ENCODE measurements at places on chromosomes 5 and 9. TPM values are rescaled to one million over a fixed set of nuclear protein-coding genes. Genes with fewer than 3 reads are reported as not detected.

CIZ1 gene
- 16.0 TPM for total RNA-seq

SELENOP gene
- total RNA-seq: 2.6 TPM

GABRP gene
- not detected for total RNA-seq

ZBTB43 gene
- total RNA-seq: 28.2 TPM

ZNF618 gene
- total RNA-seq: 8.9 TPM

PCDHGA12 gene
- total RNA-seq: 9.9 TPM

GABBR2 gene
- not detected for total RNA-seq

PRSS3 gene
- total RNA-seq: 8.0 TPM

PTGDS gene
- total RNA-seq: 33.0 TPM

CBY3 gene
- total RNA-seq: not detected

OR1J1 gene
- not detected for total RNA-seq

SLC34A1 gene
- total RNA-seq: not detected

TMEM161B gene
- total RNA-seq: 8.1 TPM

SHISAL2B gene
- total RNA-seq: not detected

OR1J2 gene
- total RNA-seq: 0.30 TPM

INSYN2B gene
- 4.0 TPM for total RNA-seq

UAP1L1 gene
- total RNA-seq: 12.9 TPM
